SHP77 treated with DMSO at 0.1 percent for 48 hours (cell line): ENCODE measurements at places on chromosomes 13 and 19.

DNA sequence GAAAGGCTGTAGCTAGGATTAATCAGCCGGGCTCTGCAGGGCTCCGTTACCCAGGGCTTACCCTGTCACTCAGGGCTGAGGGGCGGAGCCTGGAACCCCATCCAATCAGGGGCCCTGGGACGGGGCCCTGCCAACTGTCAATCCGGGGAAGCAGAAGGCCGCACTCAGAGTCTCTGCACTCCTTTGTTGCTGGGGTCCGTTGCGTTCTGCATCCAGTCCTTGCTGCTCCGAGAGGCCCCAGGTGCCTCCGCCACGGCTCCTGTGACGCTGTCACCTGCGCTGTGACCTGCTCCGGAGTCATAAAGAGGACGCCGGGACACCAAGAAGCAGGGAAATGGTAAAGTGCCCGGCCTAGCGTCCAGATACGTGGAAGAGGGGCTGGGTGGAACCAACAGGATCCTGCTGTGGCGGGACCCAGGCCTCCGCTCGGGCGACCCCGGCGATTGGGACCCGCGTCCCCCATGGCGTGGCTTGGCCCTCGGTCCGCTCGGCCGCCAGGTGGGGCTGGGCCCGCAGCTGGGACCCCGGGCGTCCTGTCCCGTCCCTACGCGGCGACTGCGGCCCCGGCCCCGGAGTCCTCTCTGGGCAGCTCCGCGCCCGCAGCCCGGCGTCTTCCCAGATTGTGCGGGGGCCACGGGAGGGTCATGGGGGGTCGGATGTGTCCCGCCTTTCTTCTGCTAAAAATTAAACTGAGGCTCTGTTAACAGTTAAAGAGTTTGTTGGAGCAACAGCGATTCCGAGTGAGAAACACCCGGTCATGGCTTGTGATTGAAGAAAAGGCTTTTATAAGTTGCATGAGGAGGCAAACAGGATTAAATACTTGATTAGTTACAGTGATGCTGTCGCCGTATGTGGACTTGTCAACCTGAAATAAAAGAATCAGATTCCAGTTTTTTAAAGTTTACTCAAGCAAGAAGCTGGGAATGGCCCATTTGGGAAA is at the start of gene ZNF491:
TSS of gene ZNF491 (plus strand) at position 133 of the 940 bp plus-strand sequence. CDS start 7,431 bp downstream, outside the sequence.
- DNase-seq = peak; percentile 88

DNA sequence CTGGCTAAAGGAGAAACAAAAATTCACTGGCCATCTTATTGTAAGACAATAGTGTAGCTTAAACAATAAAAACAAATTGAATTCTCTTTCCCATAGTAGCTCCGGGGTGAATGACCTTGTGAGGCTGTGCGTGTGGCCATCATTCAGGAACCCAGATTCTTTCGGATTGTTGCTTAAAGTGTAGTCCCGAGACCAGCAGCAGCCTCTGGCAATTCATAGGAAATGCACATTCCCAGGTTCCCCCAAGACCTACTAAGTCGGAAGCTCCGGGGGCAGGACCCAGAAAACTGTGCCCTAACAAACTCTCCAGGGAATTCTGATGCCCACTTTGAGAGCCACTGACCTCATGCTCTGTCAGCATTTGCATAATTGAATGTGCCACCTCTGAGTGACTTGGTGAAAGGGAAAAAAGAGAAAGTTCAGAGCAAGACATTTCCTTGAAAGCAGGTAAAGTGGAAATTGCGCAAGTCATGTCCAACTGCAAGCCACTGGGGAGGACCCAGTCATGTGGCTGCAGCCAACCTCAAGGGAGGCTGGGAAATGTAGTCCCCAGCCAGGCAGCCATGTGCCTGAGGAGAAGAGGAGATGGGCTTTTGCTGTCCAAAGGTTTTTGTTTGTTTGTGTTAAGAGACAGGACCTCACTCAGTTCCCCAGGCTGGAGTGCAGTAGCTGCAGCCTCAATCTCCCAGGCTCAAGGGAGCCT is 50.7 kb upstream of the PNMA8B start:
- no peak for DNase-seq

DNA sequence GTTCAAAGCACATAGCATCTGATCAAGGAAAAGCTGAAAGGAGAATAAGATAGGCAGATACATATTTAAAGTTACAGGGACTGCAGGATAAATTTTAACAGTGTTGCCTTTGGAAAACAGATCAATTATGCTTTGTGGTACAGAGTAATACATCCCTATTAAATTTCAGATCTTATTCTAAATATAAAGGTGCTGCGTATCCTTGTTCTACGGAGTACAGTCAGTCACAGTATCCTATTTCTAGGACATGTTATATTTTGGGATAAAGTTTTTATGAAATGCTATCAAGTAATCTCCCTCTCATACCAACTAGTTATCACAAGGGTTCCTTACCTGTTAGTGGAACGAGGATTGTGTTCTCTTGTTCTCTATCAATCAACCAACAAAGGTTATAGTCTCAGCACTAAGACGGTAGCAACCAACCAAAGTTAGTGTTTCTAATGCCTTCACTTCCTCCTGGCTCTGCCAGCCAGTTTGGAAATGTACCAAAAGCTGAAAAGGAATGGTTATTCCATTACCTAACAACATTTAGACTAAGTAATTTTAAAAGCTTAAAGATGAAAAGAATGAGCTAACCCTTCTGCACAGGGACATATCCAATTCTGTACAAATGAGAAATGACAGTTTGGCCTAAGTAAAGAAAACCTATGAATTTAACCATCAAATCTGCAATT is 35.2 kb downstream of the TSC22D1 start:
- no peak for DNase-seq

DNA sequence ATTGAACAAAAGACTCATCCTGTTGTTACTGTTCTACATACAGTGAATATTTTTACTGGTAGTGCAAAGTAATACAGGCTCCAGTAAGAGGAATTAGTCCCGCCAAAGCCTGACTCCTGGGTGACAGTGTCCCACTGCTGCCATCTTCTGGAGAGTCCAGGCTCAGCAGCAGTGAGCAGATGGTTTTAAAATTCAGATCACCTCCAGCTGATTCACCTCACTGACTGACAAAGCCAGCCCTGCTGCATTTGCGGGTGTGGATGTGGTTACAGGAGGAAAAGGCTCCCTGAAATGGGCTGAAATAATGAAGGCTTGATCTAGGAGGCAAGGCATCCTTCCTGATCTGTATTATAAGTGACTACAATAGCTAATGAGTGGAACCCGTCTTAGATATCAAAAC is 18.3 kb downstream of the PABPC3 start:
- peak; percentile 37 for DNase-seq

DNA sequence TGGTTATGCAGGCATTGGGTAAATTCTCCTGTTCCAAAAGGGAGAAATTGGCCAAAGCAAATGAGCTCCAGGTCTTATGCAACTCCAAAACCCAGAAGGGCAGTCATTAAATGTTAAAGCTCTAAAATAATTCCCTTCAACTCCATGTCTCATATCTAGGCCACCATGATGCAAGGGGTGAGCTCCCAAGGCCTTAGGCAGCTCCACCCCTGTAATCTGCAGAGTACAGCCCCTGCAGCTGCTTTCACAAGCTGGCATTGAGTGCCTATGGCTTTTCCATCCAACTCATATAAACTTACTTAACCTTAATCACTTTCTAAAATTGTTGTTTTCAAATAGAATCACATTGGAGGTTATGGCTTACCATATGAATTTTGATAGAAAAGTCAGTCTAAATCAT is 44.7 kb upstream of the ZNF429 start:
- DNase-seq = no peak

GRCh38 chr13:31050486-31051400 is 111.0 kb downstream of the HSPH1 start:
- DNase-seq = no peak
